Fibroblast of villous mesenchyme (primary cell): ENCODE measurements at places on chromosomes 13 and 19. TPM values are rescaled to one million over a fixed set of nuclear protein-coding genes. Genes with fewer than 3 reads are reported as not detected.

Gene CARD8
- 11.9 and 21.2 TPM in 2 replicates for total RNA-seq

Gene CYP4F2
- total RNA-seq: not detected in 2 replicates

Gene ZIK1
- total RNA-seq: 11.3 and 12.1 TPM in 2 replicates

Gene CEACAM7
- total RNA-seq: not detected in 2 replicates

Gene MUC16
- under 0.01 TPM in 2 replicates for total RNA-seq

Gene KATNAL1
- 29.0 and 35.4 TPM in 2 replicates for total RNA-seq
